ENCODE measurements at places on chromosomes 16 and 17.
A peak's percentile ranks its signal among the peaks of the same experiment; 100 is the strongest.

DNA sequence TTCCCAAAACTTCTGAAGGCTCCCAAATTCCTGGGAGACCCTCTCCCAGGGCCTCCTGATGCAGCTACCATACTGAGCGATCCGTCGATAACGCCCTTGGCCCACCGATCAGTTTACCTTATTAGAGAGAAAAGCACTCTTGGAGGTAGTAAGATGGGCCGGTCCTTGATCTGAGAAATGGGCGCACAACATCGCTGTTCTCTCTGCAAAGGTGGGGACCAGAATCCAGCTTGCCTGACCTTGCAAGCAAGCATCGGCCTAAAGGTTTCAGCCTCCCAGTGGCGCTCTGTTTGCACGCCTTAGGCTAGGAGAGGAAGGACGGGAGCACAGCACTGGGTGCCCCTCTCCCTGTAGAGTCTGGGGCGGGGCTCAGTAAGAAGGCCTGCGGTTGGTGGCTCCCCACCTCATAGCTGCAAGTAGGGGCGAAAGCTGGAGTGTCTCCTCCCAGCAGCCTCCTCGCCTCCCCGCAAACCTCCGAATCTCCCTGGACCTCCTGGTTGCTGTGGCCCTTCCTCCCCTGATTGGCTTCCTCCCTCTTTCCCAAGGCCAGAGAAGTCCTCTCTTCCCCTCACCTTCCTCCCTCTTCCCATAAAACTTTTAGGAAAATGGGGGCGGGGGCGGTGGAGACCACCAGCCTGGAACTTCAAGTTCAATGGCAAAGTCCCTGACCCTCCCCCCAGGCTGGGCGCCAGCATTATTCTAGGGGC, at the start of gene PRAC1:
TSS of gene PRAC1 (minus strand) at position 318 of the 707 bp plus-strand sequence. CDS start at position 192, 126 bp downstream.
- H3K4me3 ChIP-seq = peak within 1 kb of the TSS; percentile 7
- peaks cover 96% of the 10 kb centered on the region for H3K27me3 ChIP-seq
- peaks cover 1% of the 10 kb centered on the region for H3K36me3 ChIP-seq
- H3K27ac ChIP-seq = no peak within 1 kb of the TSS

GRCh38 chr16:80946481-80946880, 60.2 kb downstream of the CMC2 start:
- DNase-seq = no peak
- no peak overlapping the region for H3K4me3 ChIP-seq
- H3K27me3 ChIP-seq = peaks cover 9% of the 10 kb centered on the region
- peaks cover 18% of the 10 kb centered on the region for H3K4me1 ChIP-seq
- H3K36me3 ChIP-seq = no peaks in the 10 kb centered on the region

GRCh38 chr16:68251832-68252231, 6.7 kb downstream of the PLA2G15 start:
- H3K36me3 ChIP-seq = peaks cover 8% of the 10 kb centered on the region
- H3K27me3 ChIP-seq = no peaks in the 10 kb centered on the region
- peaks cover under 1% of the 10 kb centered on the region for H3K4me1 ChIP-seq

- peaks cover 25% of the 10 kb centered on the region for H3K4me1 ChIP-seq
- peaks cover under 1% of the 10 kb centered on the region for H3K27me3 ChIP-seq
- H3K4me3 ChIP-seq = peak overlapping the region; percentile 63
- H3K27ac ChIP-seq = peak overlapping the region; percentile 37
These were observed 126.8 kb downstream of the ZFHX3 start for GRCh38 chr16:72921106-72921505.

GRCh38 chr17:38786372-38786771, 13.0 kb downstream of the PIP4K2B start:
- H3K4me1 ChIP-seq = no peaks in the 10 kb centered on the region
- H3K36me3 ChIP-seq = peaks cover 18% of the 10 kb centered on the region
- no peaks in the 10 kb centered on the region for H3K27me3 ChIP-seq
- no peak overlapping the region for H3K27ac ChIP-seq
- no peak overlapping the region for H3K4me3 ChIP-seq

DNA sequence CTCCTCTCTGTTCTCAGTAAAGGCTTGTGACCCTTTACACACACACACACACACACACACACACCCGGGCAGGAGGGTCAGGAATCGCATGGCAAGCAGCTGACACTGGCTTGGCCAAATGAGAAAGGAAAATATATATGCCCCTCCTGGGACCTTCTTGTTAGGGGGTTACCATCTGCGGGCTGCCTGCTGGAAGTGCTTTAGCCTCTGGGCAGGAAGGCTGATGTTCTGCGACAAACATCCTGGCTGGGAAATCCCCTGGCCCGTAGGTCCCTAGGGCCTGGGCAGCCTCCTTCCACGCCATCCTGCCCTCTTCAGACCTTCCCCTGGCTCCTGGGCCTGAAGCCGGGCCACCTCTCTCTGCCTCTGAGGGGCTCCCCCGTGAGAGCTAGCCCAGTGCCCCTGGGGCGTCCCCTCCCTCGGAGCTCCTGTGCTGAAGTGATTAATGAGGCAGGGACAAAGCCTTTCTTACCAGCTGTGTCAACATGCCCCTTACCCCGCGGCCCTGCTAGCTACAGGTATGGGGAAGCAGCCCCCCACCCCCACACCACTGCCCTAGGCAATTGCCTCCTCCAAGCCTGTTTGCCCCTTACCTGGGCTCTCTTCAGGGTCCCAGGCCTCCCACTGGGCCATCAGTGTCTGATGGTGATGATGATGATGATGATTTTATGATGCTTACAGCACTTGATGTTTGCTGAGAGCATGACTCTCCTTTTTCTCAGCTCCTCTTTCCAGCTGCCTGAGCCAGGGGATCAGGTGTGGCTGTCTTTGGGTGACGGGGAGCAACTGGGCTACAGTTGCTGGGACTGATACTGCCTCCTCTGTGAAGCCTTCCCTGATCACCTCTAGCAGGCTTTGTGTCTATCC, 32.8 kb upstream of the ETV4 start:
- H3K4me3 ChIP-seq = no peak overlapping the region
- H3K4me1 ChIP-seq = peaks cover 16% of the 10 kb centered on the region
- DNase-seq = peak; percentile 43
- peaks cover 8% of the 10 kb centered on the region for H3K27me3 ChIP-seq

GRCh38 chr17:49439673-49440571, 25.2 kb upstream of the PHB1 start:
- no peaks in the 10 kb centered on the region for H3K4me1 ChIP-seq
- DNase-seq = no peak
- peaks cover 44% of the 10 kb centered on the region for H3K27me3 ChIP-seq

- H3K4me3 ChIP-seq = no peak overlapping the region
- H3K4me1 ChIP-seq = no peaks in the 10 kb centered on the region
- no peaks in the 10 kb centered on the region for H3K36me3 ChIP-seq
- H3K27me3 ChIP-seq = peaks cover 27% of the 10 kb centered on the region
- H3K27ac ChIP-seq = no peak overlapping the region
These were observed 9.7 kb upstream of the ALOX15B start for GRCh38 chr17:8029121-8029520.

DNA sequence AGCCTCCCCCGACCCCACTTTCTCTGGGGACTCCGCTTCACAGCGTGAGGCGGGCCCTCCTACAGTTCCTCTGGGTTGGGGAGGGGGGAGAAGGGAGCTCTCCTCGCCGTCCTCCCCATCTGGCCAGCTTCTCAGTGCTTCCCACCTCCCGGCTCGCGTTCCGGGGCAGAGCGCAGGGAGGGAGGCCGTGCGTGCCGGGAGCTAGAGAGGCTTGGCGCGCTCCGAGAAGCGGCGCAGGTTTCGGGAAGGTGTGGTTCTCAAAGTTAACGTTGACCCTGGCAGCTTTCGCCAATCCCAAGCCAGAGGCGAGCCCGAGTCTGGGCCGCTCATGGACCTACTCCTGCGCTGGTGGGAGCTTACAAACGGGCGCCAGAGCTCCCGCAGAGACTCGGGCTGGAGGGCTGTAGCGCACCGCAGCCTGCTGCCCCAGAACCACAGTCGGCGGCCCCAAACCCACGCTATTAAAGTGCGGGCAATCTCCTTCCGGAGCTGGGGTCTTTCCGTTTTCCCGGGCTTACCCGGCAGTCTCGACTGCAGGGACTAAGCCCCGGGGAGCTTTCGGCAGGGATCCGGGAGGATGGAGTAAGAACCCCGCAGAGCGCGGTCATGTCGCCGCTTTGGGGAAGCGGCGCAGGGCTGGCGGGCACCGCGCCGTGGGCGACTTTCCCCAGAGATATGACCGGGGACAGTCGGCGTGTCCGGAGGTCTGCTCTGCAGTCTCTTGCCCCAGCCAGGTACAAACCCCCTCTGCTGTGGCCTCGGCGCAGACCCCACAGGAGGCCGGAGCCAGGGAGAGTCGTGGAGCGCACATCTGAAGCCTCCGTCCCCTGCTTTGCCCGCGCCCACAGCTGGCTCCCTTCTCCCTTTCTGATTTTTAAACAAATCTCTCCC, 787 bp downstream of the CDH11 start:
- no peak overlapping the region for H3K4me3 ChIP-seq
- no peak overlapping the region for H3K27ac ChIP-seq
- no peak for DNase-seq
- no peaks in the 10 kb centered on the region for H3K36me3 ChIP-seq
- no peaks in the 10 kb centered on the region for H3K4me1 ChIP-seq
- H3K27me3 ChIP-seq = peaks cover 36% of the 10 kb centered on the region

DNA sequence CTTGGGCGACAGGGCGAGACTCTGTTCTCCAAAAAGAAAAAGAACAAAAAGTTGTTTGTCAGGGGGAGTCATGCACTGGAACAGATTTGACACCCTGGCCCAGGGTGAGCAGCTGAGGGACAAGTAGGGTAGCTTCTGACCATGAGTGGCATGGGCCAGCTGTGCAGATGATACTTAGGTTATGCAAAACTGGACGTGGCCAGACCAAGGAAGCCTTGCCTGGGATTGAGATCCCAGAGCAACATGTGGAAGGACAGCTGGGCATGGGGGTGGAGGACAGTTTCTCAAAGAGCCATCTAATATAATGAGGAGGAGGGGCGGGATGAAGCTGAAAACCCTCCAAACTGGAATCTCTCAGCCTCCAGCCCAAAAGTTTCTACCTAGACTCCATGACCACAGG, 19.6 kb upstream of the SLC35B1 start:
- peaks cover 34% of the 10 kb centered on the region for H3K36me3 ChIP-seq
- no peak overlapping the region for H3K27ac ChIP-seq
- no peaks in the 10 kb centered on the region for H3K27me3 ChIP-seq
- H3K4me1 ChIP-seq = peaks cover 33% of the 10 kb centered on the region

DNA sequence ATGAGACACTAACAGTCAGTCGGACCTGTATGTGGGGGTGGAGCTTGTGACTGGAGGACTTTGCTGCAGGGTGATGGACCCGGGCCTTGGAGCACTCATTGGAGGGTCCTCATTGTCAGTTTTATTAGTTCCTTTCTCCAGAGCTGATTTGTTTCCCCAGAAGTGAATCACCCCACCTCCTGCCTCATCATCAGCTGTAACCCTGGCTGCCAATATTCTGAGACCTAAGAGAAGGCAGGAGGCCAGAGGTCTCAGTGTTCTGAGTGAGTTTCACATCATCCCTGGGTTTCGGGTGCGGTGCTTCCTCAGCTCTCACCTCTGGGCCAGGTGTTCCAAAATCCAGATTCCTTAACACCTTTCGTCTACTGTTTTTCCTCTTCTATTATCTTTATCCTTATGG, 49.9 kb upstream of the KIFC3 start:
- no peak overlapping the region for H3K27ac ChIP-seq
- H3K27me3 ChIP-seq = peaks cover 6% of the 10 kb centered on the region
- no peak overlapping the region for H3K4me3 ChIP-seq
- H3K4me1 ChIP-seq = no peaks in the 10 kb centered on the region

GRCh38 chr17:65403626-65404025, 157.8 kb downstream of the AXIN2 start:
- H3K27ac ChIP-seq = no peak overlapping the region
- H3K36me3 ChIP-seq = no peaks in the 10 kb centered on the region
- no peak overlapping the region for H3K4me3 ChIP-seq
- peaks cover 6% of the 10 kb centered on the region for H3K27me3 ChIP-seq

GRCh38 chr17:79438546-79439334, 172.1 kb downstream of the RBFOX3 start:
- no peak for DNase-seq
- peaks cover 3% of the 10 kb centered on the region for H3K27me3 ChIP-seq
- H3K27ac ChIP-seq = no peak overlapping the region
- no peak overlapping the region for H3K4me3 ChIP-seq

DNA sequence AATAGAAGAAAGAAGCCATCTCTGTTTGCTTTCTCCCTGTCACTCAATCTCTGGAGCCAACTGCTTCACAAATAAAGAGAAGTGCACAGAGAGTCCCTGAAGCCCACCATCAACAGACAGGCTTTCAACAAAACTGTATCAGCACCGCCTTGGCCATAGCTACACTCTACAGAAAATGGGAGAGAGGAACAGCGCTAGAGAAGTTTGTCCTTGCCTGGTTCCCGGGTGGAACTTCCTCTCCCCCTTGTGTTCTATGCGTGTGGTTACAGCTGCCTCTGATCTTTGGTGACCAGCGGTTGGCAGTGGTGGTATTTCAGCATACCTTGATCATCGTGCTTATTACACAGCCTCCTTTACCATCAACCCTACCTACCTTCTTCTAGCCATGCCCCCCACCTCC, 91.4 kb upstream of the CCL2 start:
- no peak overlapping the region for H3K27ac ChIP-seq
- no peak for DNase-seq
- H3K36me3 ChIP-seq = no peaks in the 10 kb centered on the region
- peaks cover 43% of the 10 kb centered on the region for H3K27me3 ChIP-seq
- H3K4me3 ChIP-seq = no peak overlapping the region
- no peaks in the 10 kb centered on the region for H3K4me1 ChIP-seq

GRCh38 chr17:66537502-66537901, 235.1 kb downstream of the PRKCA start:
- H3K4me3 ChIP-seq = no peak overlapping the region
- no peaks in the 10 kb centered on the region for H3K27me3 ChIP-seq
- no peak overlapping the region for H3K27ac ChIP-seq
- peaks cover 59% of the 10 kb centered on the region for H3K4me1 ChIP-seq
- no peak for DNase-seq

DNA sequence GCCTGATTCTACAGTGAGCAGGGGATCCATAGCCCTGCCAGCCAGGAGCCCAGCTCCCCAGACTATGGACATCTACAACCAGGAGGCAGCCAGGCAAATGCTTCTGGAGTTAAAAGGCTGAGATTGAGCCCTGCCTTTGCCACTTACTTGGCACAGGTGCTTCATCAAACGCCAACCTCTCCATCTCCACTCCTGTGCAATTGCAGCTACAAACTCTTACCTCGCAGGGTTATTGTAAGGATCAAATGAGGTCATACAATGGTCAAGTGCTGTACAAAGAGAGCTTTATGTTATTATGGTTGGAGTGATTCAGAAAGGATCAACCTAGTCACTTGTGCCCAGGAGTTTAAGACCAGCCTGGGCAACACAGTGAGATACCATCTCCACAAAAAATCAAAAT, 9.8 kb upstream of the MYO18A start:
- H3K27ac ChIP-seq = no peak overlapping the region
- H3K4me1 ChIP-seq = no peaks in the 10 kb centered on the region
- H3K36me3 ChIP-seq = no peaks in the 10 kb centered on the region
- H3K4me3 ChIP-seq = no peak overlapping the region
- peaks cover 19% of the 10 kb centered on the region for H3K27me3 ChIP-seq

DNA sequence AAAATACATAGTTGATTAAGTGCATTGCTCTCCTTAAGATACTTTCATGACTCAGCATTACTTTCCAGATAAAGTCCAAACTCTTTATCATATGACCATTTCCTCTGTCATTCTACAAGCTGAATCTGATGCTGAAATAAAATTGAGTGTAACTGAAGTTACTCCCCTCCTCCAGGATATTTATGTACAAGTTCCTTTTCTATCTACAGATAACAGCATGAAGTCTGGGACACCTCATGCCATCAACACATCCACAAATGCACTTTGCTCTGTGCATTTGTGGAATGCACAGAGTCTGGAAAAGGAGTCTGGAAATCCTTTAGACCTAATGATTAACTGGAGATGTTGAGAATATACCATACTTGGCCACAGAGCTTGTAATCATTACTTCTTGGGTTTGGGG, 60.5 kb downstream of the ACSM2B start:
- no peak for DNase-seq
- H3K4me1 ChIP-seq = no peaks in the 10 kb centered on the region
- H3K36me3 ChIP-seq = no peaks in the 10 kb centered on the region
- no peak overlapping the region for H3K27ac ChIP-seq

Measured in activated T-helper 1 cell treated with anti-CD3 and anti-CD28 coated beads, Interleukin-12 subunit alpha, Interleukin-12 subunit beta, Interleukin-2, Interleukin-4 antibody, amounts not matched to agents 30 ng/mL and 10 ng/mL and 1 ng/mL, durations not matched to agents 14 hours and 24 hours and 36 hours (primary cell).